Mammary epithelial cell (primary cell): ENCODE measurements at places on chromosomes 7 and 10. TPM values are rescaled to one million over a fixed set of nuclear protein-coding genes. Genes with fewer than 3 reads are reported as not detected.

The PVRIG gene
- not detected in 2 replicates for total RNA-seq

The PAX4 gene
- not detected in 2 replicates for total RNA-seq

The ADAM22 gene
- total RNA-seq, result 0.67 TPM

The TECTB gene
- total RNA-seq, result not detected in 2 replicates

The METTL27 gene
- 9.1 and 13.0 TPM in 2 replicates for total RNA-seq

The CTAGE4 gene
- 8.0 TPM for total RNA-seq

The AOAH gene
- not detected in 2 replicates for total RNA-seq

The GJD4 gene
- total RNA-seq, result not detected in 2 replicates

The PRR15 gene
- total RNA-seq, result 3.2 and 4.5 TPM in 2 replicates

The MOGAT3 gene
- total RNA-seq, result not detected in 2 replicates

The TUBAL3 gene
- total RNA-seq, result 0.35 and 0.73 TPM in 2 replicates

The PGAM2 gene
- not detected for total RNA-seq

The FAM237B gene
- total RNA-seq, result not detected in 2 replicates

The PRSS37 gene
- total RNA-seq, result not detected in 2 replicates

The KAZALD1 gene
- 1.4 and 2.3 TPM in 2 replicates for total RNA-seq

The PRSS58 gene
- total RNA-seq, result not detected

The HMX2 gene
- not detected in 2 replicates for total RNA-seq

The TES gene
- total RNA-seq, result 189 and 274 TPM in 2 replicates

The CCDC172 gene
- total RNA-seq, result not detected

The UBE2H gene
- 122 and 198 TPM in 2 replicates for total RNA-seq

The TRPV5 gene
- not detected for total RNA-seq

The ZNF488 gene
- total RNA-seq, result 0.67 TPM

The DPY19L1 gene
- 12.0 TPM for total RNA-seq

The CCL26 gene
- total RNA-seq, result not detected

The CASD1 gene
- 7.1 and 8.8 TPM in 2 replicates for total RNA-seq

The OGA gene
- 97.5 and 106 TPM in 2 replicates for total RNA-seq

The MRPS24 gene
- total RNA-seq, result 49.0 TPM

The ERVW-1 gene
- not detected in 2 replicates for total RNA-seq

The CBX3 gene
- 116 and 154 TPM in 2 replicates for total RNA-seq

The ANKRD30A gene
- total RNA-seq, result not detected in 2 replicates

The PRTFDC1 gene
- not detected in 2 replicates for total RNA-seq
